Activated CD4-positive, CD25-positive, alpha-beta regulatory T cell (primary cell): ENCODE measurements at places on chromosomes 12 and 14.
A peak's percentile ranks its signal among the peaks of the same experiment; 100 is the strongest.

- DNase-seq = no peak
These were observed 32.1 kb downstream of the DEPDC4 start for GRCh38 chr12:100234591-100235304.

GRCh38 chr12:62659453-62660295, 193.0 kb downstream of the MON2 start:
- DNase-seq = no peak

DNA sequence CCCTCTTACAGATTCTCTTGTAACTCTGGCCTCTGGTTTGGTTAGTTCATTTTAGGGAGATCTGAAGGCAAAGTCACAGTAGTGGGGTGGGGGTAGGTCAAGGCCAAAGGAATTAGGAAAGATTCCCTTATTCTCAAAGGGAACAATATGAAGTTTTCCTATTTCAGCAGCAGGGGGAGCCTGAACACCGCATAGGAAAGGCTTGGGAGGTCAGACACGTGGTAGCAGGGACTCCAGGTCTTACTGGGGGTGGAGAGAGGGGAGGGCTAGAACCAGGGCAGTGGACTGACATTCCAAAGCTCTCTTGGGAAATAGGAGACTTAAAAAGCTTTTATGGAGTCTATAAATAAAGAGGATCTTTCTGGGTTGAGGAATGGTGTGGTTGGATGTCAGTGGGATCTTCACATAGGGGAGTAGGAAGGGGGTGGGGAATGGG, 1.3 kb downstream of the ZC3H10 start:
- DNase-seq = peak; percentile 10

DNA sequence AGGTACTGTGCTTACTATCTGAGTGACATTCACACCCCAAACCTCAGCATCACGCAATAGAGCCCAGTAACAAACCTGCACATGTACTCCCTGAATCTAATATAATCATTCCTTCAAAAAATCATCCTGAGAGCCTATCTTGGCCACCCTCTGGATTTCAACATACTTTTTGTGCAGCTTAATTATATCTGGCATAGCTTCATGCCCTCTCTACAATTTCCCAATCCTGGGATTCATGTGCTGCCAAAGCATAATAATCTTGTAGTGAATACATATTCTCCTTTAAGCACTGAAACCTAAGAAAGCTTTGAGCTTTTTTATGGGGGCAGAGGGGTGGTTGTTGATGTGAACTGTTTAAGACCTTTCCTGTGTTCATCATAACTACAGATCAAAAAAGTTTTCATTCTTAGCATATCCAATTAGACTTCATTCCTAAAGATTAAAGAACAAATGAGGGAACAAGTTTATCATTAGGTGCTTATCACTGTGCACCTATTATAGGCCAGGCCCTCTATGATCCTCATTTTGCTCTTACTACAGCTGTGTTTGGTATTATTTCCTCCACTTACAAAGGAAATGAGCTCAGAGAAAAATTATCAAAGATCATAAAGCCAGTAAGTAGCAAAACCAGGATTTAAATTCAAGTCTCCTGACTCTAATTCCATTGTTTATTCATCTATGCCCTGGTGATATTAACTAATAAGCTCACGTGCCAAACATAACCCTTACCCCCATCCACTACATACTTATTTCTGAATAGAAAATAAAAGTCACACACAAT, 51.2 kb downstream of the SINHCAF start:
- no peak for DNase-seq

- DNase-seq = no peak
These were observed 91.3 kb upstream of the GZMB start for GRCh38 chr14:24725311-24725710.

DNA sequence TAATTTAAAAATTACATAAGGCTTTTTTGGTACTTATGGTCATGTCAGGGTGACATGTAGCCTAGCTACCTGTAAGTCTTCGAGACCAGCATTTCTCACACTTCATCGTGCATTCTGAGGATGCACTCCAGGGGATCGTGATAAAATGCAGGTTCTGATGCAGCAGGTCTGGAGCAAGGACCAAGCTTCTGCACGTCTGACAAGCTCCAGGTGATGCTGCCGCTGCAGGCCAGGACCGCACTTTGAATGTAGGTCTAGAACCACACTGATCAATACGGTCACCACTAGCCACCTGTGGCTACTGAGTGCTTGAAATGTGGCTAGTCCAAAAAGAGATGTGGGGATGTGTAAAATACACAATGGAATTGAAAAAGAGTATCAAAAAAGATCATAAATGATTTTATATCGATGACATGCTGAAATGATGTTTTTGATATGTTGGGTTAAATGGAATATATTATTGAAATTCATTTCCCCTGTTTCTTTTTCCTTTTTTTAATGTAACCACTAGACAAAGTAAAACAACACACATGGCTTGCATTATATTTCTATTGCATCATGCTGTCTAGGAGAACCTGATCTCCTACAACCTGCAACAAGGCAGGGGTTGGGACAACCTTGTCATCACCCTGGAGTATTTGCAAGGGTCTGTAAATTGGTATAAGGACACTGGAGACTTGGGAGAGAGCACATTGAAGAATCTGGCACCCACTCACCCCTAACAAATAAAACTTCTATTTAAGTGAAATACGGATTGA, 142.4 kb downstream of the DPF3 start:
- no peak for DNase-seq

DNA sequence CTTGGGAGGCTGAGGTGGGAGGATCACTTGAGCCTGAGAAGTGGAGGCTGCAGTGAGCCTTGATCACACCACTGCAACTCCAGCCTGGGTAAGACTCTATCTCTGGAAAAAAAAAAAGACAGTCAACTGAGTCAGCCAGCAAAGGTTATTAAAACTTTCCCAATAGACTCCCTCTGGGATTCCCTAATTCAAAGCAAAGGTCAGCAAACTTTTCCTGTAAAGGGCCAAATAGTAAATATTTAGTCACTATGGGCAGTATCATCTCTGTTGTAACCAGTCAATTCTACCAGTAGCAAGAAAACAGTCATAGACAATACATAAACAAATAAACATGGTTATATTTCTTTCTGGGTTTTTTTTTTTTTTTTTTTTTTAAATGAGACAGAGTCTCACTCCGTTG, 122.5 kb downstream of the IPO8 start:
- no peak for DNase-seq

DNA sequence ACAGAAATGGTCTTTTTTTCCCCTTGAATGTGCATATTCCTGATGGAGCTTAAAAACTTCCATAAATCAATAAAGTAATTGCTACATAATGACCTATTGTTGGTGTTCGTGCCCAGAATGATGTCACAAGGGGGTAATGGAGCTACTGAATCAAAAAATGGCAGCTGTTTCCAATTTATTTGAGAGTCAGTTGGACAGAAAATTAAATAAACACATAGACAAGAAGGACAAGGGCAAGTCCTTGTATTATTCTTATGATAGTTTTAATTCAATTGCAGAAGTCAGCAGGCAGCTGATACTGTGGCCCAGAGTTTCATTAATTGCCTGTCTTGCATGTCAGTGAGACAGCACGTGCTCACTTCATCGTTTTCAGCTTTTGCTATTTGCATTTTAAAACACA, 473.5 kb downstream of the ETNK1 start:
- DNase-seq = no peak

DNA sequence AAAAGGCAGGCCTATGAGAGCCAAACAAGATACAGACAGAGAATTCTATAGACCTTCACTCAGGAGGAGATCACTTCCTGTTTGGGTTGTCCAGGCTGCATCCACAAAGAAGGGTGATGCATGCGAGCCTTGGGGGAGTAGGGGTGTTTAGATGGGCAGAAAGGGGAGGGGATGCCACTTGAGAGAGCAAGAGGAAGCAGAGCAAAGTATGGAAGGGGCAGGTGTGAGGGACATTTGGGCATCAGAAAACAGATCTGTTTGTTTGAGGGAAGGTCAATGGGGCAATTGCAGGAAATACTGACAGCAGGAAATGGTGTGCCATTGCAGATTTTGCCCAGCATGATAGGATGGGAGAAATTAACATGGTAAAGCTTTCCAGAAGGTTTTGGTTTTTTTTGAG, 146.4 kb upstream of the FOXN3 start:
- DNase-seq = no peak

DNA sequence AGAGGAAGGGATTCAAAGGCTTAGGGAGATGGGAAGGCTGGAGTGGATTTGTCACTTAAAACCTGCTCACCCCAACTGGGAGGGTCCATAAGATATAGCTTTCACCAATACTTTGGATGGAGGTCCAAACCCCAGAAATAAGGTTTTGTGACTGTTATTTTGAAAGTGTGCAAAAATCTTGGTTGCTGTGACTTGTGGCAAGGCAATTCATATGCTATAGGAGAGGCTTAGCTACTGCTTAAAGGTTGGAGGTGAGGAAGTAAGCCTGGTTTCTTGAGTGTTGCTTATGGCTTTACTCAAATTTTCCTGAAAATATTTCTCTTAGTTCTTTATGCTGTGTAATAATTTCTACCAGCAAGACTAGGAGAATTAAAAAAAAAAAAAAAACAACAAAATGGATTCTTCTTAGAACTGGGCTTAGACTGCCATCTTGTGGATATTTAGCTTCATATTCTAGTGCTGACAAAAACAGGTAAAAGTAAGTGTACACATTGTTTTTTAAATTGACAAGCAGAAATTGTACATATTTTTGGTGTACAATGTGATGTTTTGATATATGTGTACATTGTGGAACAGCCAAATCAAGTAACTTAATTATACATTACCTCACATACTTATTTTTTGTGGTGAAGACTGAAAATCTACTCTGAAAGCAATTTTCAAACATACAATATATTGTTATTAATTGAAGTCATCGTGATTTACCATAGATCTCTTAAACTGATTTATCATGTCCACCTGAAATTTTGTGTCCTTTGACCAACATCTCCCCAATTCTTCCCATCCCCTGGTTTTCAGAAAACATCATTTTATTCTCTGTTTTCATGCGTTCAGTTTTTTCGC, 23.0 kb downstream of the PDE6H start:
- DNase-seq = no peak

DNA sequence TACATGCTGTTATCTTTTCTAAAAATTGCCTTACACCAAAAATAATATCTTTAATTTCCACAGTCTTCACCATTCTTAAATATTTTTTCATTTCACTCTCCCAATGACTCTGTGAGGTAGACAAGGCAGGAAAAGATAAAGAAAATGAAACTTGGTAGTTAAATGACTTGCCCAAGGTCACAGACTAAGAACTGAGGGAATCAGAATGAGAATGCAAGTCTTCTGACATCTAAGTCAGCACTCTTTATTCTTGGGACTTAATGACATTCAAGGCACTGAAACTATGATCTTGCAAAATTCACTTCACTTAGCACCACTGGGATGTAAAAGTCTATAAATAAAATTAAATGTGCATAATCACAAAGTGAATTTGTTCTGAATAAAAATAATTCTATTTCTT, 104.5 kb downstream of the SLC2A13 start:
- no peak for DNase-seq

- DNase-seq = no peak
These were observed 7.6 kb downstream of the EML1 start for GRCh38 chr14:99800781-99801180.

- DNase-seq = no peak
These were observed 27.3 kb downstream of the PNMA1 start for GRCh38 chr14:73686901-73687300.

GRCh38 chr12:47188576-47189441, 109.0 kb upstream of the AMIGO2 start:
- DNase-seq = no peak

GRCh38 chr14:92973261-92973797, 50.4 kb downstream of the CHGA start:
- no peak for DNase-seq

DNA sequence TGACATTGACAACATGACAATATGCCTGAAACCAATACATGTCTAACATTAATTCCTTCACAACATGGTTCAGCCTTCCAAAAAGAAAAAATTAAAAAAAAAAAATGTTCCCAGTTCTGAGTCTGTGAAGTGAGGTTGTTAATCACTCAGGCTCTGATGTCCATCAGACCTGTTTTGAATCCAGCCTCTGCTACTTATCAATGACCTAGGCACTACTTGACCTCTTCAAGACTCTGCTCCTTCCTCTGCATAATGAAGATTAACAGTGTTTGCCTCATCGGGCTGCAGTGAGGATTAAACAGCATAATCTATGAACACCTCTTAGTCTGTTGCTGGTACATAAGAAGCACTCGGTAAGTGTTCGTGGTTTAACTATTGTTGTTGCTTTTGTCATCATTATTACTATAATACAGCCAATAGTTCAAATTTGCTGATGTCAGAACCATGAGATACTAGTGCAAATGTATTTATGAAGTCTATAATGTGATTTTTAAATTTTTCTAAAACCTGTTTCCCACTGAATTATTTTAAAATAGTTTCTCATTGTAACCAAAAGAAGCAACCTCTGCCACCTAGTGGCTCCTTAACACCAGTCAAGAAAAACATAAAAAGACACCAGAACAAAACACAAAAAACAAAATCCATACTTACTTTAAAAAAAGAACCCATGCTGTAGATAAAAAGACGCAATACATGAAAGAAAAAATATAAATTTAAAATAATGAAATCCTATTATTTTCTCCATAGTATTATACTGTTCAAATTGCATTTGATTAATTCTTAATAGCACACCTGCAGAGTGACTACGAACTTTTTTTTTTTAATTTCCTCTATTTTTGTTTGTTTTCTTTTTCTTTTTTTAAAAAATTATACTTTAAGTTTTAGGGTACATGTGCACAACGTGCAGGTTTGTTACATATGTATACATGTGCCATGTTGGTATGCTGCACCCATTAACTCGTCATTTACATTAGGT, 20.3 kb upstream of the TMX1 start:
- no peak for DNase-seq

GRCh38 chr12:101694297-101694848, 3.1 kb upstream of the CHPT1 start:
- DNase-seq = no peak

GRCh38 chr12:70157099-70157498, 86.1 kb upstream of the CNOT2 start:
- DNase-seq = no peak

DNA sequence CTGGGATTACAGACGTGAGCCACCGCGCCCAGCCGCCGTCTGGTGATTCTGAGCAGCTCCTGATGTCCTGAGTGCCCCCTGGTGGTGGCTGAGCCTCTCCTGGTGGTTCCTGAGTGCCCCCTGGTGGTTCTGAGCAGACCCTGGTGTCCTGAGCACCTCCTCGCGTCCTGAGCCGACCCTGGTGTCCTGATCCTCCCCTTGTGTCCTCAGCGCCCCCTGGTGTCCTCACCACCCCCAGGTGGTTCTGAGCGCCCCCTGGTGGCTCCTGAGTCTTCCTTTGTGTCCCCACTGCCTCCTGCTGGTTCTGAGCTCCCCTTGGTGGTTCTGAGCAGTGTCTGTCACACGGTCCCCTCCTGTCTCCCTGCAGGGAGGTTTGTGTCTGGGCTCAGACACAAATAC, 1304.9 kb downstream of the TMEM121 start:
- DNase-seq = no peak

DNA sequence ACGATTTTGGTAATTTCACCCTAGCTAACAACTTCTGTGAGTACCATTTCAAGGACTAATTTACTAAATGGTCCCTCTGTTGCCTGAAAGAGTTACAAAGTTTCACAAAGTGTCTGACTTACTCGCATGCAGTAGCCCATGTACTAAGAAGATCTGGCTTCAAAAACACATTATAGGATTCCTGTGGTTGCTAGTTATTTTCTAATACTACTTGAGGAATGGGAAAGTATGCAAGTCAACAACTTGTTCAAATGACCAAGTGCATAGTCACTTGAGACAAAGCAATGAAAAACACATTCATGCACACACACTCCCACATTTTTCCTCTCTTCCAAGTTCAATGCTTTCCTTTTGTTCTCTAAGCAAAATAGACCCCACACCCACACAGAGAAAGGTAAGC, 219.7 kb upstream of the TMPO start:
- no peak for DNase-seq
